ENCODE measurements at places on chromosomes 13 and 19.
A peak's percentile ranks its signal among the peaks of the same experiment; 100 is the strongest.

DNA sequence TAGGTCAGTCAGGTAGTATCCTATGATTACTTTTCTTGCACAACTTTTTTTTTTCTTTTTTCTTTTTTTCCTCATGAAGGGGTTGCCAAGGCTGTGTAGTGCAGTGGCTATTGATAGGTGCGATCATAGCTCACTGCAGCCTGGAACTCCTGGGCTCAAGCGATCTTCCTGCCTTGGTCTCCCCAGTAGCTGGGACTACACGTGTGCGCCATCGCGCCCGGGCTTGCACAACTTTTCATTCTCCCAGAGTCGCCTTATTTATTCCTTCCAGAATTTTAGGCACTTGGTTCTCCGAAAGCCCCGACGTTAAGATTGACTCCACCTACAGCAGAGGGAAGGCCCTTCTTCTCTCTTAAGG, 867 bp upstream of the ZNF613 start:
- DNase-seq, result no peak

DNA sequence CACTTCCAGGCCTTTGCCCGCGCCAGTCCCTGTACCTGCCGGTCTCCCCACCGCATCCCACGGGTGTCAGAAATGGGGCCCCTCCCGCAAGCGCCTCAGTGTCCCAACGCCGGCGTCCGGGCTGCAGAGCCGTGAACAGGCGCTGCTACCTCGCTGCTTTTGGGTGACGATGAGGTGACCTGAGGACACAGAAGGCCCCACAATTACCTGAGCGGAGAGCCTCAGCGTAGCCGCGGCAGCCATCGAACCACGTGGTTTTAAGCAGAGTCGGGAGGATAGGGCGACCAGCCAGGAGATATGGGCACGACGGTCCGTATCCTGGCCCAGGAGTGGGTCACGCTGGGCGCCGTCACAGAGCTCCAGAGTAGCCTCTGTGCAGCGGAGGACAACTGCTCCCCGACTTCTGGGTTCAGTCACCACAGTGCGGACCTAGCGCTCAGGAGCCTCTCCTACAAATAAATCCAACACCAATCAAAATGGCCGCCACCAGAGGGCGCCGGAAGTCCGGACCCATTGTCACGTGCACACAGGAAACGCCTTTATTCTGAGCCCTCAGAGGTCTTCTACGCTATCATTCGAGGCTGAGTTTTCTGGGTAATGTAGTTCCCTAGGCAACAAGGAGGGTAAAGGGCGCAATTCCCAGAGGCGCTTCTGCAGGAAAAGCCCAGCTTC, at the start of gene ZNF814:
ZNF814 (minus strand) TSS at position 478 of the 672 bp plus-strand sequence; CDS start at position 243, 235 bp downstream.
- peak; percentile 70 for DNase-seq

GRCh38 chr13:46556418-46556779, 3.4 kb downstream of the LRCH1 start:
- no peak for DNase-seq

DNA sequence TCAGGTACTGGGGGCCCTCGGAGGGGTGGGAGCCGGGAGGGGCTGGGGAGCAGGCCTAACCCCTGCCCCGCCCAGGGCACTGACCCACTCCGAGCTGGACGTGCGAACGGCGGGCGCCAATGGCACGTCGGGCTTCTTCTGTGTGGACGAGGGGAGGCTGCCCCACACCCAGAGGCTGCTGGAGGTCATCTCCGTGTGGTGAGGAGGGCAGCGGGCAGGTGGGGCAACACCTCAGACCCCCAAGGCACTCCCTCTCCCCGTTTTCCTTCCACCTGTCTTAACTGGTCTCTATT, 18.2 kb downstream of the HPN start:
- DNase-seq, result no peak

DNA sequence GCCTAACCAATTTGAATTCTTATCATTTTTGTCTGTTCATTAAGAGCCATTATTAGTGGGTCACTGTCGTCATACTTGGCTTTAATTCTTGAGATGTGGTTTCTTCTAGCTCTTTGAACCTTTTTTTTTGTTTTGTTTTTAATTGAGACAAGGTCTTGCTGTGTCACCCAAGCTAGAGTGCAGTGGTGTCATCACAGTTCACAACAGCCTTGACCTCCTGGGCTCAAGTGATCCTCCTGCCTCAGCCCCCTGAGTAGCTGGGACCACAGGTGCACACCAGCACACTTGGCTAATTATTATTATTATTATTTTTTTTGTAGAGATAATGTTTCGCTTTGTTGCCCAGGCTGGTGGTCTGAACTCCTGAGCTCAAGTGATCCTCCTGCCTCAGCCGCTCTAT, 25.8 kb upstream of the LDLR start:
- no peak for DNase-seq

DNA sequence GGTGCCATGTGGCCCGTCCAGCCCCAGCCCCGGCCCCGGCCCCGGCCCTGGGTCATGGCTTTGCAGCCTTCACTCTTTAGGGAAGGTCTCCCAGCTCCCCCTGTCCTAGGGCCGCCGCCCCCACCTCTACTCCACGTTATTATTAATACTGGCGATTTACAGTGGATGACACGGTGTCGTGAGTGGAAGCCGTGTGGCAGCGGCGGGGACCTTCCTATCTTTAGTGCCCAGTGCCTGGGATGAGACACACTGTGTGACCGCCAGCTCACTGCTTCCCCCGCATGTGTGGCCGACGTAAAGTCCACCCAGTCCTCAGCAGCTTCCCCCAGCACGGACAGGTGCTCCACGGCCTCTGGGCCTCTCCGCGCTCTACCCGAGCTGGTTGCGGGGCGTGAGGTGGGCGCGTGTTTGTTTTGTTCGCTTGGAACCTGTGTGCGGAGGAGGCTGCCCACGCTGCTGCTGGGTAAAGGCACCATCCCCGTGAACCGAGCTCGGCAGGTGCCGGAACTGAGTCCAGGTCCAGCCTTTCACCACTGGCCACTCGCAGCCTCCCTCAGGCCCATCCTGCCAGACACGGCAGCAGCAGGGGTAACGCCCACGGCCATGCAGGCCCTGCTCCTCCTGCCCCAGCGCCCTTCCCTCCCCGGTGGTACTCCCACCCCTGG, 70.9 kb upstream of the MCF2L start:
- DNase-seq, result no peak

DNA sequence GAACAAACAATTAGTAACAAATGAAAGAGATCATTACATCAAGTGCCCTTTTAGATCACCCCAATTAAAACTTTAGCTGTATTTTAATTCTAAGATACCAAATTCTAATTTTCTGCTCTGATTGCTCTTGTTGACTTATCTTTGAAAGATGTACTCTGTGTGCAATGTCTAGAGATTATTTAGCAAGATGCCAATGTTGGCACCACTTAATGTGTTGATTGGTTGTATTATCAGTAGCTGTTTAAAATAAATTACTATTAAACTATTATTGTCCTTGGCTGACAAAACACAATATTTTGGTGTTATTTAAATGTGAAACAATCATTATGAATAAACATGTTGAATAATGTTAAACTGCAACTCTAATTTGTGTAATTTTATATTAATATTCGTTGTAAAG, 386.0 kb downstream of the DACH1 start:
- DNase-seq, result no peak

GRCh38 chr13:50537029-50537428, 306.5 kb downstream of the DLEU7 start:
- no peak for DNase-seq

Data from CD4-positive, alpha-beta T cell treated with Interleukin-6 at 100 ng/mL for 8 hours (primary cell).